ENCODE measurements at places on chromosomes 7 and 10.

- DNase-seq: no peak
Observed at GRCh38 chr10:117132751-117133231, 5.3 kb downstream of the VAX1 start.

DNA sequence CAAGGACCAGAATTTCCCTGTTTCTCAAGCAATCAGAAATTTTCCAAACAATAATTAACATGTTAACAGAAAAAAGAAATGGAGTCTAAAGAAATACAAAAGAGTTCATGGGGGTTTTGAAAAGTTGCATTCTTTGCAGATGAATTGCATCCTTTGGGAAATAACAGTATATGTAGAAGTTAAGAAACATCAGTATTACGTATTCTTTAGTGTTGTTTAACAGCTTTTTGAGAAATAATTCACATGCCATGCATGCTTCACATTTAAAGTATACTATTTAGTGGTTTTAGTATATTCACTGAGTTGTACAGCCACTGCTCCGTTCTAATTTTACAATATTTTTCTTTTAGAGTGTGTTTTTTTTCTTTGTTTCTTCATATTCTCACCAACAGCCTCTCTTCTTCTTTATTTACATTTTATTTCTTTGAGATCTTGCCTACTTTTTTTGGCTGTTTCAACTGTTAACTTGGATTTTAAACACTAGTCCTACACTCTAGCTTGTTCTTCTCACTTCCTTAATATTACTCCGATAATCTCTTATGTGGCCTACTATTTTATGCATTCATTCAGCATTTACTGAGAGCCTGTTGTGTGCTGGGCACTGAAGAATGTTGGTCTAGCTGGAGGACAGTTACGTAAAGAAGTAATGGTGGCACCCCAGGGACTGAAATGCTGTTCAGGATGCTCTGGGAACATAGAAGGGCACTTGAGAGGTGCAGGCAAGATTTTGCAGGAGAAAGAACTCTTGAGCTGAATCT lies 330.1 kb downstream of the EXOC4 start:
- DNase-seq: no peak

GRCh38 chr7:157560258-157560654 lies 223.5 kb downstream of the DNAJB6 start:
- DNase-seq: no peak

DNA sequence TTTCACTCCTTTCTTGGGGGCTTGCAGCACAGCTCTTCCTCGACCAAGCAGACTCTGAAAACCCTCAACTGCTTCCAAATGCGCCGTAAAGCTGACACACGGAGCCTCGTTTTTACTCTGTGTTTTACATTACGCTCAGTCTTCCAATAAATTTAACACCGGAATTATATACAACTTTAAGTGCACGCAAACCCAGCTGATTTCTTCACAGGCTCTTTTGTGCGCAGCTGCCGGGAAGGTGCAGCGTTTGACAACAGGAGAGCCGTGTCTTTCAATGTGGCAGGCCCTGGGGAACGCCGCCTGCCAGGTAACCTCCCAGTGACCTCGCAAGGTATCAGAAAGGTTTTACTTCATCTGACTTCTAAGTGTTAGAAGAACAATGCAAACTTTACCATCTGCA lies 35.0 kb downstream of the GFRA1 start:
- no peak for DNase-seq

All from suppressor macrophage treated with lipopolysaccharide for 4 hours (primary cell).